Stromal cell of bone marrow (primary cell): ENCODE measurements at places on chromosomes 4 and X.

DNA sequence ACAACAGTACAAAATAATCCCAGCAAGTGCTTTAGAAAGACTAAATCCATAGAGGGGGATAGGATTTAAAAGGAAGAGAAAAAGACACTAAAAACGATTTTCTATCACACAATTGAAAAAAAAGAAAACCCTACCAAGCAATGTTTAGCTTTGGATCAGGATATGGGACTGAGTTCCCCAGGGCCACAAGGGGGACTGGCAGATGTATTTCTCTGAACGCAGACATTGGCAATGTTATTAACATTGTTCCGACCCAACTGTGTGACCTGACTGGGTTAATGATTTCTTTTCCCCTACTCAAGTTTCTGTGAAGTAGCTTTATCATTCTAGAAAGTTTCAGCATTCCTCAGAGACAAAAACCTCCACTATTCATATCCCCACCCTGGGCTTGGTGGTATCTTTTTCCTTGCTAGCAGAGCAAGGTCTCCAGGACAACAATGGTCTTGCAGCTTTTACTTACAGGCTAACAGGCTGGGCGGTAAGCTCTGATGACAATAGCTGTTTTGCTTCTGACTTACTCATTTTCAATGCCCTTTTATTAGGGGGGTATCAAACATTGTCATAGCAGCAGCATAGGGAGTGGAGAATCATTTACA is 25.8 kb downstream of the SLC7A11 start:
- DNase-seq = no peak

DNA sequence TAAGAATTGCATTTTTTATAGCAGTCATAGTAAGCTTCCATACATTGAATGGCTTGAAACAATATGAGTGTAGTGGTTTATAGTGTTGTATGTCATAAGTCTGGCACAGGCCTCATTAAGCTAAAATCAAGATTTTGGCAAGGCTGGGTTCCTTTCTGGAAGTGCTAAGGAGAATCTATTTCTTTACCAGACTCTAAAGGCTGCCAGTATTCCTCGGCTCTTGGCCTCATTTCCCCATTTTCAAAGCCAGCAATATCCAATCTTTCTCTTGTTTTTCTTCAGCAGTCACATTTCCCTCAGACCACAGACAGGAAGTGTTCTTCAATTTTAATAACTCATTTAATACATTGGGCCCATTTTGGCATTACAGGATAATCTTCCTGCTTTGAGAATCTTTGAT is 1155.5 kb upstream of the PABPC4L start:
- no peak for DNase-seq

DNA sequence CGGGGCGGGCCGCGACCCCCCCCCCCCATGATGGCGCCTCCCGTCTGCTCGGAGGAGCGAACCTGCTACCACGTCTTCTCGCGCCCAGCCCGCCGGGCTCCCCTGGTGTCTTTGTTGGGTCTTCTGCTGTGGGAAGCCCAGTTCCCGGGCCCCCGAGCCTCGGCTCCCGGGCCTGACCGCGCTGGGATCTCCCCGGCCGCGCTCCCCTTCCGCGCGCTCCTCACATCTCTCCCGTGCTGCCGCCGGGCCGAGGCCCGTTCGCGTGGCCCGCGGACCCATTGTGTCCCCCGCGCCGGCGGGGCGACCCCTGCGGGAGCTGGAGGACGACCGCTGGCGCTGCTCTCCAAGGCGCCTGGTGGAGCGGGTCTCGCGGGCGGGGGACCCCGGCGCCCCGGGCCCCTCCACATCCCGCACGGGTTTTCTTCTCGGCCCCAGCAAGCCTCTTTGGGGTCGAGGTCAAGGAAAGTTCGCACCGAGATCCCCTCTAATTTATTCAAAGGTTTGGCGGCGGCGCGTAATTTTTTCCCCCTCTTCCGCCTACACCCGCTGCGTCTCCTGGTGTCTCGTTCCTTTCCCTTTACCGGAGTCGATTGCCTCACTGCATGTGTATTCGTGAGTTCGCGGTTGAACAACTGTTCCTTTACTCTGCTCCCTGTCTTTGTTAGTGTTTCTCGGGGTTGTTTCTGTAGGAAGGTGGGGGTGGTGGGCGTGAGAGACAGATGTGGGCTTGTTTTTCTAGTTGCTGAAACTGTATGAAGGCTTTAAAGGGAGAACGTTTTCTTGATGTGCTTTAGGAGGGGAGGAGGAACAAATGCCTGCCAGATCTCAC is 770 bp downstream of the SMAD1 start:
- DNase-seq = peak; percentile 49

DNA sequence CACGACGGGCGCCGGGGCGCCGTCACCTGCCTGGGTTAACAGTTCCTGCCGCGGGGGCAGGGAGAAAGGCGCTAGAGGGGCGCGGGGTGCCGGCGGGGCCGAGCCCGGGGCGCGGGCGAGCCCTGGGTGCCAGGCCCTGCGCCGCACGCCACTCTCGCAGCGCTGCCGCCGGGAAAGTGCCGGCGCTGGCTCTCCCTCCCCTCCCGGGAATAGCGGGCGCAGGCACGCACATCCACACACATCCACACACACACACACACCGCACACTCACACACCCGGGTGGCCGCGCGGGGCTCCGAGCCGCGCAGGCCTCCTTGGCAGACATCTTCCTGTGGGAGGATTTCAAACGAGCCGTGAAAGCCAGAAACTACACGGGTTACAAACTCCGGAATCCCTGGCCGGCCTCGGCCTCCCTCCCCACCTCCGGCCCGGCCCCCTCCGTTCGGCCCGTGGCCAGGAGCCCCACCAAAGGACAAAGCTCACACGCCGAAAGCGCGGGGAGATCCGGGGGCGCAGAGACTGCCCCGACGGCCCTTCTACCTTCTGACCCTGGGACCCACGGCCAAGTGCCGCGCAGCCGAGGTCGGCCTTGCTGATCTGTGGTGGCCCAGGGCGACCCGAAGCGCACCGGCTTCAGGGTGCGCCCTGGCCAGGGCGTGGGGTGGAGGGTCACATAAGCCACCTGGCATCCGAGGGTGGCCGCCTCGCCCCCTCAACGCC is 92.3 kb downstream of the BCOR start:
- no peak for DNase-seq

DNA sequence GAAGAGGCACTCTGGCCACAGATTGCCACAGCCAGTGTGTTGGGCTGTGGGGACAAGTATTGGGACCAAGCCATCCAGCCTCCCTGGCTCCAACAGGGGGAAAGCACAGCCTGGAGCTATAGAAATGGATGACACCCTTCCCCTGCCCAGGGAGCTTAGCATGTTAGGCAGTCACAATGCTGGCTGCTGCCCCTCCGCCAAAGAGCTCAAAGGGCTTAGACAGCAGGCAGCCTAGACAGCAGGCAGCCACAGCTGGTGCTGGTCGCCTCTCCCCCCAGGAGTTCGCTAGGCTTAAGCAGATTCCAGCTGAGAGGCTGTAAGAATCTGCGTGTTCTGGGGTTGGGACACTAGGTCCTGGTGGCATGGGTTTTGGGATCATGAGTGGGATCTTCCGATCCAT is 94.5 kb upstream of the MXRA5 start:
- DNase-seq = no peak

DNA sequence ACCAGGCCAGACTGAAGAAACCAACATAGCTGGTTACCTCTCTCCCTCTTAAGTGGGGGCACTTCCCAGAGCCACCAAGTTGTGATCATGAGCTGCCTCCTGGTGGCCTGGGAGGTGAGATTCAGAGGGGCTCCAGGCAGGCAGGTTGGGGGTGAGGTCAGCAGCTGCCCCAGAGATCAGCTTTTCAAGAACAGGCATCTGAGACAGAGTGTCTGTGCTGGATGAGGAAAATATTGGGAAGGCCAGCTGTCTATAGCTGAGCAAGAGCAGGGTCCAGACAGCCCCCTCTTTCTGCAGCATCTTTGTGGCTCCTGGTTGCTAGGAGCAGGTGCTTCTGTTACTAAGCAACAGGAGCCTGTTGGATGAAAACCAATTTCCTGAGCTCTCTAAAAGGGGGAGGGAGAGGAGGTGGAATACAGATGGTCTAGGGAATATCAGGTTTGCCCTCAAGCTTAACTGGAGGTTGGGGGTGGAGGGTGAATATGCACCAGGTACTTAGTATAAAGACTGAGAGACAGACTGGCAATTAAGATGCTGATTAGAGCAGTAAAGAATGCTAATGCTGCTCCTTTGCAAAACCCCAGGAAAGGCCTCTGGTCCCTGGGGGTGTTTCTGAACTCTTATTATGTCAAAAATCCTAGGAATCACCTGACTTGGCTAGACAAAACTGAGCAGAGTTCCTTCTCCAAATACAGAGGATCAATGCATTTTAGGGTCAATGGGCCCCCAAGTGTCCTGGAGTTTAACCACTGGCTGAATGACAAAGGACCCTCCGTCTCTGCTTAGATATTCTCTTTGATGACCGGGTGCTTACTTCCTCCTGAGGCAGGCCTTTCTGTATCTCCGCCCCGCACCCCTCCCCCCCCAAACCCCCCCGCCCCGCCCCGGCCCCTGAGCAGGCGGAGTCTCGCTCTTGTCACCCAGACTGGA is 21.4 kb downstream of the ZCCHC13 start:
- no peak for DNase-seq

GRCh38 chr4:67273666-67274065 is 271.6 kb downstream of the CENPC start:
- DNase-seq = no peak

DNA sequence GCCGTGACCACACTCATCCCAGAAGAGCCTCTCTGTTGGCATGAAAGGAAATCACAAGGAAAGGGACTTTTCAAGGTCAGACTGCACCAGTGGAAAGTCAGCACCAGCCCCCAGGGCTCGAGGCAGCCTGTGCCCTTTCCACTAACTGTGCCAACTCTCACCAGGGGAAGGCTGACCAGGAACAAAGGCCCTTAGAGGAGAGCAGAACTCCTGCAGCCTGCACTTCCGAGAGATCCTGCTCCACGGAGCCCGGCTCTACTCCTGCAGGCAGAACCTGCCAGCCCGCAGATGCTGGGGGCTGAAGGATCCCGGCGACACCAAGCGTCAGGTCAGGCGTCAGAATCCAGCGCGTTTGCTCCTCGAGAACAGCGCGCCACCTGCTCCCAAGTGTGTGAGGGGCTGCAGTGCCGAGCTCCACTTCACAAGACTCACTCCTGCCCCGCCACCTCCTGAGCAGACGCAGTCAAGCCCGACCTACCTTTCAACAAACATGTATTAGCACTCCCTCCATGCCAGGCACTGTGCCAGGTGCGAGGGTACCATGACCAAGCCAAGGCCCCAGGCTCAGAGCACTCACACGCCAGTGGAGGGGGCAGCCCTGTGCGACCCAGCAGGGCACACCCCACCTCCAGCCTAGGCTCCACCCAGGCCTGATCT is 13.6 kb upstream of the HELT start:
- no peak for DNase-seq

DNA sequence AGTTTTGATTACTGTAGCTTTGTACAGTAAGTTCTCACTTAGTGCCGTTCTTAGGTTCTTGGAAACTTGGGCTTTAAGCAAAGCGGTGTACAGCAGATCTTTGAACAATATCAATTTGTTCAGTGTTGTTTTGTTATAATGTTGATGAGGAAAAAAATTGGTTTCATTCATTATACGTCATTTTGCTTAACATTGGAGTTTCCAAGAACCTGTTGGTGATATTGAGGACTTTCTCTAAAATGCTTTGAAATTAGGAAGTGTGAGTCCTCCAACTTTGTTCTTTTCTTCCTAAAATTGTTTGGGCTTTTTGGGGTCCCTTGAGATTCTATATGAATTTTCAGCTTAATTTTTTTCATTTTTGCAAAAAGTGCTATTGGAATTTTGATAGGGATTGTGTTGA is 49.1 kb downstream of the STAG2 start:
- no peak for DNase-seq

GRCh38 chrX:130704053-130705038 is 198.7 kb downstream of the ENOX2 start:
- no peak for DNase-seq

DNA sequence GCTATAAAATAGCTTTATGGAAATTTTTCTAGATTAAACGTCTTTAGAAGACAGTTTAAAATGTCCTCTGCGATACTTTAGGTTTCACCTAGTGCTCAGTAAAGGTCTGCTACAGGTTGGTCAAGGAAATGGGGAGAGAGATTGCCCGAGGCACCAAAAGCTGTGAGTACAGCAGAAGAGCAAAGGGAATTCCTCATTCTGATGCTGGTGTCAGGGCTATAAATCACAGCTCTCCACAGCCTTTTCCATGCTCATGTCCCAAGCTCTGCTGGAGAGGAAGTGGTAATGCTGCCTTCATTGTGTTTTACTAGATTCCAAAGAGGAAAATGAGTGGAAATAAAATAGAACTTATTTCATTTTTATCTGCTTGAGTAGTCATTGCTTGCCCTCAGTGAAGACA is 2060.4 kb downstream of the ARAP2 start:
- no peak for DNase-seq

GRCh38 chr4:88043001-88043400 is 35.6 kb downstream of the PKD2 start:
- no peak for DNase-seq

GRCh38 chr4:28621591-28621990 is 1761.0 kb downstream of the STIM2 start:
- DNase-seq = peak; percentile 19

- DNase-seq = no peak
Measured at GRCh38 chrX:68090266-68090665, 343.0 kb downstream of the OPHN1 start.

- no peak for DNase-seq
Measured at GRCh38 chr4:16992566-16993225, 94.3 kb upstream of the LDB2 start.

- no peak for DNase-seq
Measured at GRCh38 chr4:151659601-151660364, 101.0 kb downstream of the GATB start.

DNA sequence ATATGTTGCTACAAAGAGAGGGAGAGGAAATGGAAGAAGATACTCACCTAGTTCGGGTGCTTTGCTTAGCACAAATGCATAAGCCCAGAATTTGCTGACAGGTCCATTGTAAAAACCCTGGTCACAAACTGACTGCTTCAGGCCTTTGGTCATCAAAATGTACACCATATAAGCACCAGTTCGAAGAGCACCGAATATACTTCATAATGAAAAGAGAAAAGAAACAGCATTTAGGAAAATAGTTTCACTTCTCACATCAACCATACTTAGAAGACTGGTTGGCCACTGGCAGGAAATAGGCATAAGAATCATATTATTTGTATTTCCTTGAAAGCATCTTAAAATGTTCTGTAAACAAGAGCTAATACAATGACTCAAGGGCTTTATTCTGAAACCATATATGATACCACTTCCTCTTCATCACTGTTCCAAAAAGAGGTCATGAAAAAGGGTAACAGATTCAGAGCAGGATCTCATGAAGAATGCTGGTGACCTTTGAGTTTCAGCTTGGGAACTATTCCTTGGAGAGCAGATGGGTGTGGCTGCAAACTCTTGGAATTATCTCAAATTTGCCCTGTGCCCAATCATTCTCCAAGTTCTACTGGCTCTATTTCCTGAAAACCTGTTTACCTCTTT is 138.7 kb downstream of the ELOVL6 start:
- no peak for DNase-seq

DNA sequence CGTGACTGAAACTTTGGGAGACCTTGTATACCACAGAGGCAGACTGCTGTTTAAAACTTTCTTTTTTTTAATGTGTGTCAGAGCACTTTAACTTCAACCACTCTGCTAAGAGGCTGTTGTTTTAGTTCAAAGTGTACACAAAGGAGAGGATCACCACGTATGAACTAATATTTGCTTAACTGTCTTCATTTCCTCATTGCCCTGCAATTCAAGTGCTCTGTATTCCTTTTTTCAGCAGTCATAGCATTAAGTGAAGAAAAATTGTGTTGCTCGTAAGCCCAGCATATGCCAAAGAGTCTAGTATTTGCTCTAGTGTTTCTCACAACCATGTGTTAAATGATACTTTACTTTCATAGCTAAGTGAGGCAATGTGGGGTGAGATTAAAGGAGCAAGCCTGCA is 63.0 kb upstream of the HHIP start:
- no peak for DNase-seq

GRCh38 chr4:75513526-75514130 is 575 bp downstream of the RCHY1 start:
- no peak for DNase-seq

GRCh38 chr4:8597319-8597718 is 4.8 kb downstream of the CPZ start:
- DNase-seq = no peak
